ENCODE measurements at places on chromosomes 12 and 14. TPM values are rescaled to one million over a fixed set of nuclear protein-coding genes. Genes with fewer than 3 reads are reported as not detected.

DNA sequence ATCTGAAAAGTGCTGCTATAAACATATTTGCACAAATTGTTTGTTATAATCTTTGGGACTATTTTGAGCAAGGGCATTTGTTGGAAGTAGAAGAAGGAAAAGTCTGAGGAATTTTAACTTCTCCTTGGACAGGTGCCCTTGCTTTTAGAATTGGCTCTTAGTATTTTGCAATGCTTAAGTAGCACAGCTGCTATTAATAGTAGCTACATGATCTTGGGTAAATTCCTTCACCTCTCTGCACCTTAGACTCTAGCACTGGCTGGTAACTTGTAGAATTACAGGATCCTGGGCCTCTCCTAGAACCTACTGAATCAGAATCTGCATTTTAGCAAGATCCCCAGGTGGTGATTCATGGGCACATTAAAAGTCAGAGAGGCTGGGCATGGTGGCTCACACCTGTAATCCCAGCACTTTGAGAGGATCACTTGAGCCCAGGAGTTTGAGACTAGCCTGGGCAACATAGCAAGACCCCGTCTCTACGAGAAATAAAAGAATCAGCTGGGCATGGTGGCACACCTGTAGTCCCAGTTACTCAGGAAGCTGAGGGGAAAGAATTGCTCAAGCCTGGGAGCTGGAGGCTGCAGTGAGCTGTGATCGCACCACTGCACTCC, 10.8 kb upstream of the TMEM120B start:
- no peak for DNase-seq

- DNase-seq = no peak
These were observed 22.5 kb downstream of the SLC35E3 start for GRCh38 chr12:68768431-68768939.

DNA sequence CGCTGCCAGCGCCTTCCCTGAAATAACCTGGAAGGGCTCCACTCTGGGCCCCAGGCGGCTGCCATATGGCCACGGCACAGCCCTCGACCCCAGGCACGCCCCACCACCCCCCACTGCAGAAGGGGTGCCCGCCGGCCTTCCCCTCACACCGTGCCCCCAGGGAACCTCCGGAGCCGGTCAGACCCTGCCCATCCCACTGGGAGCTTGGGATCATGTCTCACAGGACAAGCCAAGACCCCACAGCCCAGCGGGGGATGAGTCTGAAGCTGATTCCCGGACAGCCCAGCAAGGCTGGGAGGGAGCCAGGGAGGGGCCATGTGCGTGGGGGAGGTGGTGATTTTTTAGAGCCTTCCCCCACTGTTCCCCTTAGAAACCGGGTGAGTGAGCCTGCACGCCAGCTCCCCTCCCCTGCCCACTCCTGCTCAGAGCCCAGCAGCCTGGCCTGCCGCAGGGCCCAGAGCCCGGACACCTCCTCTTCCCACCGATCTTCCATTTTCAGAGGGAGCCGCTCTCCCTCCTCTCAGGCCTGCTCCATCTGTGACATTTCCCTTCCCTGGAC, 1.4 kb downstream of the RIMBP2 start:
- no peak for DNase-seq

DNA sequence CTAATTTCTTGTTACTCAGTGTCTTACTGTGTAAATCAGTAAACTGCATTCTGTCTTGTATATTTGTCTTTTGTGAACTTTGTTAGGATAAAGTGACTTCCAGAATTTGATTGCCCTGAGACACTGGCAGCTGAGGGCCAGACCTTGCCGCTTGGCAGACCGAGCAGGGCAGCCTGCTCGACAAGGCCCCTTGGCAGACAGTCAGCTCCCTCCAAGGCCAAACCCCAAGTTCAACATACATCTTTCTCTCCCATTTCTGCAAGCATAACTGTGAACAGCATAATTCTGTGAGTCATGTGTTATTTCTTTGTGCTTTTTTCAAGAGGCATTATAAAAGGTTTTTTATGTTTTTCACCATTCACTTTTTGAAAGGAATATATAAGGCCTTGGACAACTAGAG, 39.2 kb upstream of the BMAL2 start:
- no peak for DNase-seq

- no peak for DNase-seq
These were observed 203.8 kb downstream of the TSPAN9 start for GRCh38 chr12:3280967-3281366.

GRCh38 chr12:120905856-120906384, 1.8 kb upstream of the SPPL3 start:
- DNase-seq = no peak

DNA sequence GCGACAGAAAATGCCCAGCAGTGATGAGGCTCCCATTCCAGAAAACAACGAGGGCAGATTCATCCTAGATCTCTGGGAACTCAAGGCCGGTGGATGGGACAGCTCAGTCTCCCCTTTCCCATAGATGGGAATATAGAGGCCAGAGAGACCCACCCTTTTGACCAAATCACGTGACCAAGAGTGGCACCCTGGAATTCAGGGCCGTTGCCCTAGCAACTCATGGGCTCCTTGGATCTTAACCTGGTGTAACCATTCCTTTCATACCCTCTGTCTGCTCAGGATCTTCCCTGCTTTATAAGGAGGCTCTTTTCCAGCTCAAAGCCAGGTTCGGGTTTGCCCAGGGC, 8.4 kb upstream of the LRTM2 start:
- DNase-seq = no peak

GRCh38 chr12:64785838-64786237, 26.6 kb upstream of the GNS start:
- DNase-seq = no peak

DNA sequence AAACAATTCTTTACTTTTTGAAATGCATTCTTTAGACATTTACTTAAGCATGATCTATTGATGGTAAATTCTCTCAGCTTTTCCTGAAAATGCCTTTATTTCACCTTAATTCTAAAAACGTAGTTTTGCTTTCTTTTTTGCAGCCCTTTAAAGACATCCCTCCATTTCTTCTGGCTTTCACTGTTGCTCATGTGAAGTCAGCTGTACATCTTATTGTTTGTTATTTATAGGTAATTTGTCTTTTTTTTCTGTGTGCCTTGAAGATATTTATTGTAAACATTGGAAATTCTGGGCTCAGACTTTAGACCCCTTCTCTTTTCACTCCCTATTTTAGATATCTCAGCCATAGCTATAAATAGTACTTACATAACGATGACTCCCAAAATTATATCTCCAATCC, 70.4 kb downstream of the IFNG start:
- DNase-seq = no peak

DNA sequence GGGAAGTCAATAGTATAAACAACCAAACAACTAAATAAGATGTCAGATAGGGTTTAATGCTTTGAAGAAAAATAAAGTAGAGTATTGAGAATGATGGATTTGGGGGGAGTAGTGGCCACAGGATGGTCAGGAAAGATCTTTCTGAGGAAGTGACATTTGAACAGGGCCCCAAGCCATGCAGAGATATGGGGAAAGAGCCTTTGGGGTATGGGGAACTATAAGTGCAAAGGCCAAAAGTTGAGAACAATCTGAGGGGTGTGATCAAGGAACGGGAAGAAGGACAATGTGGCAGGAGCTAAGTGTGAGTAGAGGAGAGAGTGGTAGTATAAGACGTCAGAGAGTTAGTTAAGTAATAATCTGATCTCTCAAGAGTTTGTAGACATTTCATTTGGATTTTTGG, 1.3 kb downstream of the MRPS35 start:
- no peak for DNase-seq

DNA sequence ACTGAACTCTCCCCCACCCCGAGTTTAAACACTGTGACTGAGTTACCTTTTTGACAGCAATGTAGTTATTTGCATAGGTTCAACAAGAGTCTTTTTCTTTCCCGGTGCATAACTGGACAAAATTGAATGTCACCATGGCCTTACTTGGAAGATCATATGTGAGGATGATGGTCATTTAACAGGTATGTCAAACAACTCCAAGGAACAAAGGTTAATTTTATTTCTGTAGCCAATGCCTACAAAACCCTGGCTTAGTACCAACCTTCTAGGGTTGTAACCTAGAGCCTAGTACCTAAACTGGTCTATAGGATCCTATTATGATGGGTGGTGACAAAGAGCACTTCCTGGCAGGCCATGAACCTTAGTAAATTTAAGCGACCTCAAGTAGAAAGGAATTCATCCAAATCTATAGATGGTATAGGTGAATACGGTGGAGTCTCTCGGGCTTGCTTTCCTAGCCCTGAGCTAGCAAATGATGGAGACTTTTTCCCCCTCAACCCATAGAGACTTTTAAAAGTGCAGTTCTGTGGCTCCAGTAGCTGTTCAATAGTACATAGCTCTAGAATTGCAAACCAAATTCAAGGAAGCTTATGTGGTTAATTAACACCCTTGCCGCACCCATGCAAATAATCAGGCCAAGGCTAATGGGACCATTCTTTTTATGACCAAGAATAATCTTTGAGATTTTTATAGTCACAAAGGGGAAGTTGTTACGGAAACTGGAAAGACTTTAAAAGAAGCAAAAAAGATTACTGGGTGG, 89.0 kb downstream of the SLC38A1 start:
- DNase-seq = no peak

GRCh38 chr12:119695034-119695433, 27.1 kb downstream of the PRKAB1 start:
- no peak for DNase-seq

- DNase-seq = no peak
These were observed 31.9 kb downstream of the CCDC91 start for GRCh38 chr12:28222081-28222700.

GRCh38 chr12:48030173-48030650, 25.9 kb upstream of the COL2A1 start:
- no peak for DNase-seq

DNA sequence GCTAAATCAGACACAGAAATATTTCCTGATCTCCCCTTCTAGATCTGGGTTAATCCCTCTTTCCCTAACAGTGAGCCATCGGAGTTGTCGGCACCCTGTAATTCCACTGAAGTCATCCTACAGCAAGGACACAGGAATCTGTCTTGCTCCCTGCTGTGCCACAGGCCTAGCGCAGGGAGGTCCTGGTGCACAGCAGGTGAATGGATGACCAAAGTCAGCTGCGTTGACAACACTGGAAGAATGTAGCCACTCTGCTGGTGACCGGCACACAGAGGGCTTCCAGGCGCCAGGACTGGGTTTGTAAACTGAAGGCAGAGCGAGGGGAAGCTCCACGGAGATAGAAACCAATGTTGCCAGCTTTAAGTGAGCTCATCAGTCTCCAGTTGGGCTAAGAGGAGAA, 23.6 kb downstream of the TMEM229B start:
- no peak for DNase-seq

GRCh38 chr14:36217732-36218131, 41.2 kb upstream of the PTCSC3 start:
- DNase-seq = no peak

GRCh38 chr12:20599757-20600156, 95.4 kb upstream of the SLCO1C1 start:
- DNase-seq = no peak

DNA sequence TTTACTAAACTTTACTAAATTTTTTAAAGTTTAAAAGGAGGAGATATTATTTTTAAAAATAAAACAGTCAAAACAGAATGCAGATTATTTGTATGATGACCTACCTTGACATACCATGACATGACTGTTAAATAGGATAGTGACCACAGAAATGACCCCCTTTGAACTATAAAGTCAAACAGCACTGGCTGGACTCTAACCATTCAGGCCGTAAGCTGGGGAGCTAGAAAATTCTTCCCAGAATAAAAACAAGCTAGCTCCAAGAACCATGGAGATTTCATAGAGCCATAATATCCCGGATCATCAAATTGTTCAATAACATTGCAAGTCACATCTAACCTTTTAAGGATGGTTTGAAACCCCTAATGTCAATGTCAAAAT, 50.3 kb downstream of the RPS6KA5 start:
- DNase-seq = no peak

Gene LALBA
- polyA plus RNA-seq = not detected

Gene AACS
- polyA plus RNA-seq = 27.5 TPM

Gene SLC5A8
- not detected for polyA plus RNA-seq

Gene RNASE4
- polyA plus RNA-seq = 42.4 TPM
